Adrenal gland (tissue), 19 donors: ENCODE measurements at places on chromosomes 4 and X. TPM values are rescaled to one million over a fixed set of nuclear protein-coding genes. Genes with fewer than 3 reads are reported as not detected.

DNA sequence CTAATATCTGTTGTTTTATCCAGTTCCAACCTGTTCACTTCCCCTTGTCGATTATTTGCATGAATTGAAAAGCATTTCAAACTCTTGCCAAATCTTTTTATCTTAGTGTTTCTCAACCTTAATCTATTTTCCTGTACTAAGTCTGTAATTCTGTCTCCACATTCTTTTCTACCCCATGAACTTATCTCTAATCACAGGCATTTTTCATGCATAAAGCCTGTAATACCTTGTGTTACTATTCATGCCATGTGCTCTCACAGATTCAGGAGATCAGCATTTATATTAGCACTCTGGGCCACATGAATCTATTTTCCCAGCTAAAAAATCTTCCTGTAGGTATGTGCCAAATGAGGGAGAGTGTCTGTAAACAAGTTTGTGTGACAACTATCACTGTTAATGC is 1360.9 kb downstream of the STIM2 start:
- DNase-seq = no peak
- H3K4me3 ChIP-seq = no peak overlapping the region
- no peaks in the 10 kb centered on the region for H3K27me3 ChIP-seq

DNA sequence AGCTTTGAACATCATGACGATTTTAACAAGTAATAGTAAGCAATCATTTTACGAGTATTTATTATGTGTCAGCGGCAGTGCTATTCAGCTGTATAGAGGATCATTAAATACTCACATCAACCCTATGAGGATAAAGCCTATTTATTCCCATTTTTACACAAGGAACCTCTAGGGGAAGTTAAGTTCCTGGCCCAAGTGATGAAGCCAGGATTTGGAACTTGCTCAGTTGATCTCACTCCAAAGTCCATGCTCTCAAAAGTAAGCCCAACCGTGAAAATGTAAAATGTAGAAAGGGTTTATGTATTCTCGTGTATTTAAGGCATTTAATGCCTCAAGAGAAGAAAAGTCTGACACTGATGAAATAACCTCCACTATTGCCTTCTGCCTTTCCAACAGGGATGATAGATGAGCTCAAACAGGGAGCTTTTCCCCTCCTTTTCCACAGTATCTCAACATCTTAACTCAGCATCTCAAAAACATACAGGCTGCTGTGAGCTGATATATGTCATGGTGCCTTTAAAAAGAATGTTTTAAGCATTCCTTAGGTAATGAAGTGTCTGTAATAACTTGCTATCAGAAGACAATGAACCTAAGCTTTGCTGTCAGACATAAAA is 35.0 kb upstream of the PLA2G12A start:
- no peaks in the 10 kb centered on the region for H3K27me3 ChIP-seq
- no peak for DNase-seq
- no peak overlapping the region for H3K27ac ChIP-seq
- H3K4me3 ChIP-seq = no peak overlapping the region
- no peaks in the 10 kb centered on the region for H3K36me3 ChIP-seq
- H3K4me1 ChIP-seq = peaks cover 6% of the 10 kb centered on the region

DNA sequence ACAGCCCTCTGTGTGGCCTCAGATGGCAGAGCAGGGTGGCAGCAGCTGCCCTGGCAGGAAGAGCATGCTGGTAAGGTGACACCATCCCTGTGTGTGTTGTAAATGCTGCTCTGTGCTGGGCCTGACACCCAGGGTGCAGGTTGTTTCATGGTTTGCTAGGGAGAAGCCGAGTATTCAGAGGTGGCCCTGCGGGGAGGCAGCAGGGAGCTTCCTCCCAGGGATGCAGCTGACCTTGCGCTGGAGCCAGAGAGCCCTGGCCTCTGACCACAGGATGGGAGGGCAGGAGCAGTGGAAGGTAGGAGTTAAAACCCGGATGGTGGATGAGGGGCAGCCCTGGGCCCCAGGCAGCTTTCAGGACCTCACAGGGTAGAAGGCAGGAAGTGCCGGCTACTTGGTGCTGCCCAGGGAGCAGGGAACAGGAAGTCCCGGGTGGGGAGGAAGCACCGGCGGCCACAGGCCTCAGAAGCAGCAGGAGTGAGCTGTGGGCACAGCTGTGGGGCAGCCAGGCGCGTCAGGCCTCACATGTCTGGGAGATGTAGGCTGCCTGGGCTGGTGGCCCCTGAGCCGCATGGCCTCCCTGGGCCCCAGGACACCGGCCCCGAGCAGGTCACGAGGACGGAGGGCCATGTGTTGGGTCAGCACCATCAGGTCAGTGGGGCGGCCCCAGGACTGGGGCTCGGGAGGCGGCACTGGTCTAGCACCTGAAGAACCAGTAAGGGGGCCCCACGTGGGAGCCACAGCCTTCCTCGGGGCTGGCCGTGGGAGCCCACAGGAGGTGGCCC is 19.1 kb downstream of the SH3BP2 start:
- H3K4me1 ChIP-seq = peaks cover 11% of the 10 kb centered on the region
- no peaks in the 10 kb centered on the region for H3K36me3 ChIP-seq

DNA sequence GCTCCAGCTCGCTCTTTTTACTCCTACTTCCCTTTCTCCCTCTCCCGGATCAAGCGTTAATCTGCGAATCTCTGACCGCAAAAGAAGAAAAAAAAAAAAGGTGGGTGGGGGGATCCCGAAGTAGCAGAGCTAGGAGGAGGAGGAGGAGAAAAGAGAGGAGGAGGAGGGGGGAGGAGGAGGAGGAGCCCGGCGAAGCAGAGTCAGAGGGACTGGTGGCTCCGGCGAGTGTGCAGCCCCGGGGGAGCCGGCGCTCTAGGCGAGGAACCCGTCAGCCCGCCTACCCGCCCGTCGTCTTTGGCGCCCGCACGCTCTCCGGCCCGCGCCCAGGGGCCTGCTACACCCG is at the start of gene NHSL2:
Gene NHSL2, plus strand, starts transcription at position 203 of the 343 bp plus-strand sequence.
- H3K4me1 ChIP-seq = no peaks in the 10 kb centered on the region
- H3K36me3 ChIP-seq = no peaks in the 10 kb centered on the region
- no peak within 1 kb of the TSS for H3K27ac ChIP-seq
- DNase-seq = no peak
- H3K4me3 ChIP-seq = peak within 1 kb of the TSS; percentile 42
- H3K27me3 ChIP-seq = peaks cover 55% of the 10 kb centered on the region

GRCh38 chr4:47643845-47644244 is 158.8 kb downstream of the ATP10D start:
- H3K27ac ChIP-seq = no peak overlapping the region
- H3K27me3 ChIP-seq = no peaks in the 10 kb centered on the region
- DNase-seq = no peak
- H3K36me3 ChIP-seq = no peaks in the 10 kb centered on the region
- H3K4me1 ChIP-seq = no peaks in the 10 kb centered on the region

- no peaks in the 10 kb centered on the region for H3K4me1 ChIP-seq
- DNase-seq = peak; percentile 14
- no peak overlapping the region for H3K27ac ChIP-seq
- no peak overlapping the region for H3K4me3 ChIP-seq
- no peaks in the 10 kb centered on the region for H3K27me3 ChIP-seq
These were observed 167.3 kb downstream of the SLIT2 start for GRCh38 chr4:20418861-20419451.

DNA sequence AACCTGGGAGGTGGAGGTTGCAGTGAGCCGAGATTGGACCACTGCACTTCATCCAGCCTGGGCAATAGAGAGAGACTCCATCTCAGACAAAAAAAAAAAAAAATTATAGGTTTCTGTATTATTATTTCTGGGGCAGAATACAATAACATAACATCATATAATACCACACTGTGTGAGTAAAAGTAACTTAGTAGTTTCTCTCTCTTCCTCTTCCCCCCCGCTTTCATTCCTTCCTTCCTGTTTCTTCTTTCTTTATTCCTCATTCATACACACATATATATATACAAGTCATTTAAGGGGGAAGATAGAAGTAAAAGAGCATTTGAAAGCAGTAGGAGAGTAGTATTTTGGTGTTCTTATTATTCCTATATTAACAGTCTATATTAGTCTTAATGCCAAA is 55.9 kb upstream of the FHDC1 start:
- no peak overlapping the region for H3K4me3 ChIP-seq
- no peak for DNase-seq
- H3K27me3 ChIP-seq = no peaks in the 10 kb centered on the region
- no peaks in the 10 kb centered on the region for H3K36me3 ChIP-seq
- no peak overlapping the region for H3K27ac ChIP-seq
- H3K4me1 ChIP-seq = no peaks in the 10 kb centered on the region

Gene IDS
- 79.3 TPM for total RNA-seq

Gene NWD2
- total RNA-seq = 0.07 TPM

Gene BTC
- total RNA-seq = 0.43 TPM

Gene GAGE12H
- not detected for total RNA-seq

Gene JCHAIN
- not detected for total RNA-seq
